ENCODE measurements at places on chromosomes 4 and X. TPM values are rescaled to one million over a fixed set of nuclear protein-coding genes. Genes with fewer than 3 reads are reported as not detected.

- no peak for DNase-seq
These were observed 70.8 kb upstream of the PACRGL start for GRCh38 chr4:20629186-20630106.

DNA sequence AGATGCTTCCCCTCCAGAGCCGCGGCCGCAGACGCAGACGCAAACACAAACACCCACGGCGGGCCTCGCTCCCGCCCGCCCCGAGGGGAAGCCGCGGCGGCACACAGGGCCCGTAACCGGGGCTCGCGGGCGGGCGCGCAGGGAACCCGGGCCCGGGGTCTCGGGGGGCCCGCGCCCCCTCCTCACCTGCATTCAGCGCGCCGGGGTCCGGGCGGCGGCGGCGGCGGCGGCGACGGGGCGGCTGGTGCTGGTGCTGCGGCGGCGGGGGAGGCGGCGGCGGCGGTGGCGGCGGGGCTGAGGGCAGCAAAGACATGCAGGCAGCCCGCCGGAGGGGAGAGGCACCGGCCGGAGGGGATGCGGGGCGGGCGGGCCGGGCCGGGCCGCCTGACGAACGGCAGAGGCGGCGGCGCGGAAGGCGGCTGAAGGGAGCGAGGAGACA, 255 bp upstream of the CNOT6L start:
- no peak for DNase-seq

GRCh38 chr4:84417997-84418709, 80.9 kb downstream of the NKX6-1 start:
- no peak for DNase-seq

Gene GPR101
- total RNA-seq = not detected

DNA sequence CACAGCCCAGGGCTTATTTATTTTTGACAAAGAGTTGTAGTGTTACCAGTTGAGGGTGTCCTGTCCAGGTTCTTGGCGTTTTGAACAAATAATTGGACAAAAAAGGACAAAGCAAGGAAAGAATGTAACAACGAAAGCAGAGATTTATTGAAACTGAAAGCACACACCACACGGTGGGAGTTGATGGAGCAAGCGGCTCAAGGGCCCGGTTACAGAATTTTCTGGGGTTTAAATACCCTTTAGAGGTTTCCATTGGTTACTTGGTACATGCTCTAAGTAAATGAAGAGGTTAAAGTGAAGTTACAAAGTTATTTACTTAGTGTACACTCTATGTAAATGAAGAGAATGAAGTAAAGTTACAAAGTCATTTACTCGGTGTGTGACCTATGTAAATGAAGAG, 27.8 kb upstream of the OPHN1 start:
- DNase-seq = no peak

DNA sequence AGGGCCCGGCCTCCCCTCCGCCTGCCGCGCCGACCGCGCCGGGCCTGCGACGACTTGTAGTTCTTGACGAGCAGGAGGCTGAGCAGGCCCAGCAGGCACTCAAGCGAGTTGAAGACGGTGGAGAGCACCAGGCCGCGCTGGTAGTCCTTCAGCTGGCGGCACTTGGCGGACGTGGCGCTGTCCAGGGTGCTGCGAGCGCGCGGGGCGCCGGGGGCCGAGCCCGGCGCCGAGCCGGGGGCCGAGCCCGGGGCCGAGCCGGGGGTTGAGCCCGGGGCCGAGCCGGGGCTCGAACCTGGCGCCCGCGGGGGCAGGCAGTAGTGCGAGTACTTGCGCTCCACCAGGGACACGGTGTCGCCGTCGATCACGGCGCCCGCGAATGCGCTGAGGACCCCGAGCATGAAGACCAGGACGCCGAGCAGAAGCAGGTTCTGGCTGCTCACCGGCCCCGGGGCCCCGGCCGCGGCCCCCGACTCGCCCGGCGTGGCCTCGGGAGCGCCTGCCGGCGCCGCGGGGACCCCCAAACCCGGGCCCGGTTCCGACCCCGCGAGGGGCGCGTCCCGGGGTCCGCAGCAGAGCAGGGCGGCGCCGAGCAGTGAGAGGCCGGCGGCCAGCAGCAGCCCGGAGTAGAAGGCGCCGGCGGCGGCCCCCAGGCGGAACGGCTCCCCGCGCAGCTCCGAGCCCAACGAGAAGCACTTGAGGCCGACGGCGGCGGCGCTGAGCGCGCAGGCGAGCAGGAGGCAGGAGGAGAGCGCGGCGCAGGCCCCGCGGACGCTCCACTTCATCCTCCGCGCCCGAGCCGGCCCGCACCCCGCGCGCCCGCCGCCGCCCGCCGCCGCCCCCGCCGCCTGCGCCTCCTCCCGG, 584 bp downstream of the TMEM271 start:
- no peak for DNase-seq

DNA sequence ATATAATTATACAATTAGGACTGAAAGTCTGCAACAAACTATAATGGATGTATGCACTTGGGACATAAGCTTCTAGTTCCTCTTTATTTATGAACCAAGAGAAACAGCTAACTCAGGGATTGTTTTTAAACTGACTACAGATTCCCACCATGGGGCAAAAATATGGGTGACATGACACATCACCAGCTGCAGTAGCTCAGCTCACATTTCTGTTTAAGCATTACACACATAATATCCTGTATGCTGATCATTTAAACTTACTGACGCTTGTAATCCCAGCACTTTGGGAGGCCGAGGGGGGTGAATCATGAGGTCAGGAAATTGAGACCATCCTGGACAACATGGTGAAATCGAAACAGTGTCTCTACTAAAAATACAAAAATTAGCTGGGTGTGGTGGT, 11.5 kb downstream of the FGB start:
- no peak for DNase-seq

GRCh38 chrX:146934256-146934655, 119.7 kb upstream of the CXorf51A start:
- DNase-seq = no peak

DNA sequence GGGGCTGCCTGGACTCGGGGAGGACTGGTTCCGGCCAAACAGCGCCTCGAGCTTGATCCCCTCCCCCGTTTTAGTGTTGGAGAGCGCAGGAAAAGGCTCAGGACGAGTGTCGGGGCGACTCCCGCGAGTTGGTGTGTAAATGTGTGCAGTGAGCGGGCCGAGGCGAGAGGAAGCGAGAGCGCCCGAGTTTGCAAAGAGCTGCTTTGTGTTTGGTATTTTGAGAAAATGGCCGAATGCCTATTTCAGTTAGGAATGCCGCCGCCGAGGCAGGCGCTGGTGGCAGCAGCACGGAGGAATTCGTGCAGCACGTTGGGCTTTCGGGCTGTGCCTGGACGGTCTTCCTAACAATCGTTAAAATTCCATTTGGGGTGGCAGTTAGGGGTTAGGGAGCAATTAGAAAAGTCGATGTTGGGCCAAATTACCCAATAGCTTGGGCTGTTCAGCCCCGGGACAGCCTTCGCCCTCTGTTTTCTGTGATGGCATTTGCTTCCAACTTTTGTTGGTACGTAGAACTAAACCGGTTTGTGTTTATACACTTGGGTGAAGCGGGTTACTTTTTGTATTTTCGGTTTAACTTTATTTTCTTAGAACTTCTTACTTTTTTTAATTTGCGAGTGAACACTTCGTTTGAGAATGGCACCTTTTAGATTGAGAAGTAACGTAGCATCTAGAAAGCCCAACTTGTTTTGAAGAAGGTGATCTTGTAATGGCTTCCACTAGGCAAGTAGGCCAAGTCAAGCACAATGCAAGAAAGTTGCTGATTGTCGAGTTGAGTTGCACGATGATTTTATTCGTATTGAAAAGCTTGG, 1.6 kb downstream of the REST start:
- DNase-seq = peak; percentile 50

Gene NAP1L5
- 8.6 TPM for total RNA-seq

GRCh38 chr4:61336488-61336887, 136.4 kb downstream of the ADGRL3 start:
- no peak for DNase-seq

- no peak for DNase-seq
These were observed 3.2 kb upstream of the GRSF1 start for GRCh38 chr4:70842761-70843435.

GRCh38 chr4:118760493-118760892, 75.3 kb downstream of the METTL14 start:
- DNase-seq = no peak

DNA sequence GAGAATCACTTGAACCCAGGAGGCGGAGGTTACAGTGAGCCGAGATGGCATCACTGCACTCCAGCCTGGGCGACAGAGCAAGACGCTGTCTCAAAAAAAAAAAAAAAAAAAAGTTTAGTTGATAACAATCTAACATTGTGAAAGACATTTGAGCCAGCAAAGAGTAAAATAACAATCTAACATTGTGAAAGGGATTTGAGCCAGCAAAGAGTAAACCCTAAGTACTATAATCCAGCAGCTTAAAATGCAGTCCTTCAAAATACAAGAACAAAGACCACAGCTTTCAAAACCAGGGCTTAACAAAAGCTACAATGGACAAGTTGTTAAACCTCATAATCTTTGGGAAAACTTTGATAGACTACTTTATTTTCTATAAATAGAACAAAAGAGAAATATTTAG, 16.9 kb downstream of the MFAP3L start:
- DNase-seq = no peak

GRCh38 chrX:19599253-19599652, 83.9 kb upstream of the MAP3K15 start:
- DNase-seq = no peak

Gene TEX13B
- total RNA-seq = not detected

Gene HERC5
- 6.1 TPM for total RNA-seq

Gene FOXR2
- 2.0 TPM for total RNA-seq

GRCh38 chr4:183096276-183096965, 2.6 kb upstream of the WWC2 start:
- no peak for DNase-seq

Gene MGST2
- total RNA-seq = 8.5 TPM

Gene GAGE12F
- not detected for total RNA-seq

DNA sequence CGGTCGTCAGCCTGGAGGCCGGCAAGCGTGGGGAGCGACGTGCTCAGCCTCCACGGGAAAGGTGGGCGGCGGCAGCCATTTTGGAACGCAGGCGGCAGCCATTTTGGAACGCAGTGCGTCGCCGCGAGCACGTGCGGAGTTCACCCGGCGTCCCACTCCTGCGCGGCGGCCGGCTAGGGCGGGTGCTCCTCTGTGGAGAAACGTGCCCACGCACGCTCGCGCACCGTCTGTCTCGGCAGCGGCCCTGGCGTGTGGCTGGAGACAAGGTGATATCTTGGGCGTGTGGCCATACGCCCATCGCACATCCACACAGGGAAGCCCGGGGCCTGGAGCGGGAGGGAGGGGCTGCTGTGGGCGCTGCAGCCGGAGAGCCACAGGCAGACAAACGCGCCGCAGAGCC, 21.1 kb downstream of the CPLX1 start:
- DNase-seq = no peak

DNA sequence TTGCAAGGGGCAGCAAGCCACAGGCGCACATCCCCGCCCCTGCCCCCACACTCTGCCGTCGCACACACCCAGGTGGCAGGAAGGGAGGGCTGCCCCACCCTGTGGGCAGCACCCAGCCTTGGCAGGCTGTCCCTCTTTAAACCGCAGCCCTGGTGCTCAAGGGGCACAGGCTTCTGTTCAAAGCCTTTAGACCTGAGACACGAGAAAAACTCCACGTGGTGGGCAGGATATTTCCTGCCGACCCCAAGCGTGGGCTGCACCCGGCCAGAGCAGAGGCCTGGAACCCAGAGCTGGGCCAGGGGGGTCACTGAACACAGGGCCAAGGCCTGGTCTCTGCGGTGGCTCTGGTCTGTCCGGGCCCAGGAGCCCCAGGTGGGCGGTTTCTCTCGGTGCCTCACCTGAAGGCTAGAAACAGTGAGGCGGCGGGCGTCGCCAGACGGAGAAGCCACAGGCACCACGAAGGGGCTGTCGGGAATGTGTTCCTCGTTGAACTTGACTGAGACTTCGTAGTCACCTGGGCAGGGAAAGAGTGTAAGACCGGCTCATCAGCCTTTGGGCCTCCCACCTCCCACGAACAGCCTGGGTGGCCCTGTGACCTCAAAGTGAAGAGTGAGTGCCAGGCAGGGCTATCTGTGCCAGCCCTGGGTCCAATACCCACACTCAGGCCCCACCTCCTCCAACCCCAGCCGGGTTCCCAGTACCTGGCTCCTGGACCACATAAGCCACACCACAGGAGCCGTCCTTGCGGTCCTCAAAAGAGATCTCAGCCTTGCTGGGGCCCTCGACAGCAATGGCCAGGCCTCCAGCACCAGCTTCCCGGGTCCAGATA, 23.0 kb downstream of the FLNA start:
- no peak for DNase-seq

DNA sequence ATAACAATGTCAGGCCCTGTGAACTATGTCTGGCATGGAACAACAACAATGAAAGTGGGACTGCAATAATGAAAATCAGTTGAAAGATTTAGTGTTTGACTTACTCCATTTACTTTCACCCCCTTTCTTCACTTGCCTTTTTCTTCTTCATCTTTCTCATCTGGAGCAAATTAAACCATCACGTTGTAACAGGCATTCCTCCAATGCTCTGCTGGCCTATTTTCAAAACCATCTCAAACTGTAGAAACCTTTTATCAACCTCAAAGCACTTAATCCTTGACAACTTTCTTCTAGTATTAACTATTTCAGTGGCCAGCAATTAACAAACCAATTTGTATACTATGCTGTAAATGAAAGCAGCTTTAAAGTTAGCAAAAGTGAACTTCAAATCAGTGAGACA, 8.3 kb downstream of the KLHL13 start:
- no peak for DNase-seq

- DNase-seq = no peak
These were observed 848.1 kb upstream of the DIAPH2 start for GRCh38 chrX:95836517-95836916.

DNA sequence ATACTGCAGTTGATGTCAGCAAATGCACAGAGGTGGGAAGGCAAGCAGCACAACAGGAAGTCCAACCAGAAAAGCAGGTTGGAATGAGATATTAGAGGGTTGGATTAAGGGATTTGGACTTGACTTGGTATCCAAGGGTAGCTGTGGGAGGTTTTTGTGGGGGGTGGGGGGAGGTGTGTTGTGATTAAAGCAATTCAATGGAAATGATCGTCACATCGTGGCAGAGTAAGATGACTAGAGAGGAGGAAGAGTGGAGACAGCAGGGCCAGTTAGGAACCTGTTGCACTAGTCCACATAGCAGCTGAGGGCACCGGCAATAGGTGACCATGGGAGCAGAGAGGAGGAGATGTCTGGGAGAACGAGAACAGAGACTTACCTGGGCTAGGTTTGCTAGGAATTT, 2.4 kb downstream of the SLC25A43 start:
- DNase-seq = no peak

- no peak for DNase-seq
These were observed 1040.0 kb downstream of the STPG2 start for GRCh38 chr4:97103252-97103651.

DNA sequence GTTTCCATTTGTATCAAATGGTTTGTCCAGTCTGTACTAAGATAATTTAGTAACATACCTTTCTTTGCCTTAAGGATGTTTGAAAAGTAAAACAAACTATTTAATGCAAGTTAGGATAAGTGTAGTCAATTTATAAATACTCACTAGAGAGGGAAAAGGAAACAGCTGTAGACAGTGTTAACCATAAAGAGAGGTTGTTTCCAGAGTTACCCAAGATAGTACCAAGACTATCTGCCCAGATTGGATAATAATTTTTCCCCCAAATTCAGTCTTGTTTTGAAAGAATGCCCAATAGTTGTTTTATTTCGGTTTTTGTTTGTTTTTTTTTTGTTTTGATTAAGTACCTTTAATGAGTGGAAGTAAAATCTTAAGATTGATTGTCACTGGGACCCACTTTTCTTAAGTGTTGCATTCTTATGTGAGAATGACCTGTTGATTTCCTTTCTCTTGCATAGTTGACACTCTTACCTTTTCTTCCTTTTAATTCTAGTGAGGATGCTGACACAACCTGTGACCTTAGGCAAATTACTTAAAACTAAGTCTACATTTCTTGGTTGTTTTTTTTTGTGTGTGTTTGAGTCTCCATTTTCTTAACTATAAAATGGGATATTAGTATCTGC, 12.8 kb downstream of the AFF1 start:
- DNase-seq = no peak

Gene TEX28
- not detected for total RNA-seq

Measured in RPMI7951 (cell line).